MM.1S (cell line): ENCODE measurements at places on chromosomes 4 and X.

GRCh38 chr4:137278431-137278830, 253.9 kb downstream of the PCDH18 start:
- no peak overlapping the region for H3K27ac ChIP-seq
- no peaks in the 10 kb centered on the region for H3K4me1 ChIP-seq
- no peaks in the 10 kb centered on the region for H3K27me3 ChIP-seq

- no peak overlapping the region for H3K27ac ChIP-seq
- H3K4me1 ChIP-seq = no peaks in the 10 kb centered on the region
- H3K4me3 ChIP-seq = no peak overlapping the region
- no peaks in the 10 kb centered on the region for H3K27me3 ChIP-seq
- DNase-seq = no peak
These were observed 234.2 kb upstream of the TET2 start for GRCh38 chr4:104912518-104912917.

DNA sequence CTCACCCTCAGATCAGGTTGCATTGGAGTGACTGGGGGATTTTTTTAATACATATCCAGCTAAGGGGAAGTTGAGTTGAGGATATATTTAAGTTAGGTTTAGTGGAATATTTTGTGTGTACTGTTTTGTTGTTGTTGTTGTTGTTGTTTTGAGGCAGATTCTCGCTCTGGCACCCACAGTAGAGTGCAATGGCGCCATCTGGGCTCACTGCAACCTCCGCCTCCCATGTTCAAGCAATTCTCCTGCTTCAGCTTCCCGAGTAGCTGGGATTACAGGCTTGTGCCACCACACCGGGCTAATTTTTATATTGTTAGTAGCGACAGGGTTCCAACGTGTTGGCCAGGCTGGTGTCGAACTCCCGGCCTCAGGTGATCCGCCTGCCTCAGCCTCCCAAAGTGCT, 38.6 kb upstream of the ATP6AP2 start:
- H3K4me1 ChIP-seq = no peaks in the 10 kb centered on the region
- H3K4me3 ChIP-seq = no peak overlapping the region
- H3K27me3 ChIP-seq = no peaks in the 10 kb centered on the region
- no peak overlapping the region for H3K27ac ChIP-seq
- no peak for DNase-seq
- no peaks in the 10 kb centered on the region for H3K36me3 ChIP-seq

DNA sequence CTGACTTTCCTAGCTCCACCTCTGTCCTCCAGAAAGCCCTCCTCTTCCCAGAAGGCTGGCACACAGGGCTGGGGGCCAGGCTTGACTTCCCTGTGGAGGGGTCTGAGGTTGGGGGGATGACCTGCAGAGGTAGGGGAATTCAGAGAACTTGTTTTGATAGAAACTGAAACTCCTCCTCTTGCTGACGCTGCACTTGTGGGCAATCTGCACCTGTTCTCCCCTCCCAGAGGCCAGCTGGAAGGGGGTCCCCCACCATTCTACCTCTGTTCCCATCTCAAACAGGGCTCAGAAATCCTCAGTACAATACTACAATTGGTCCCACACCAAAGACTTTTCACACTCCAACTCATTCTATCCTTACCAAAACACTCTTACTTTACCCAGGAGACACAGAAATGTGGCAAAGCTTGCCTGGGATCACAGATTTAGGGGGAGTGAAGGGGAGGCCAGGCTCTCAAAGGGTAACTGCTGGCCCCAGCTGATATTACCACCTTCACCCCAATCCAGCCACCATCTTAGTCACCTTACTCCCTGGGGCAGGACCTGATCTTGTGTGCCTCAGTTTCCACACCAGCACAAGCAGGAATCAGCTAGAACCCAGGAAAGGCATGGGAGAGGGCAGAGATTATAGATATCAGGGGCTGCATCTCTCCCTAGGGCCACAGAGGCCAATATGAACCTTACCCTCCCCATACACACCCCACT, 18.5 kb downstream of the OTUD5 start:
- peaks cover 83% of the 10 kb centered on the region for H3K4me1 ChIP-seq
- no peaks in the 10 kb centered on the region for H3K27me3 ChIP-seq
- peak; percentile 96 for DNase-seq
- peak overlapping the region; percentile 39; the same call in 1 of the 2 replicates for H3K4me3 ChIP-seq
- H3K36me3 ChIP-seq = no peaks in the 10 kb centered on the region

DNA sequence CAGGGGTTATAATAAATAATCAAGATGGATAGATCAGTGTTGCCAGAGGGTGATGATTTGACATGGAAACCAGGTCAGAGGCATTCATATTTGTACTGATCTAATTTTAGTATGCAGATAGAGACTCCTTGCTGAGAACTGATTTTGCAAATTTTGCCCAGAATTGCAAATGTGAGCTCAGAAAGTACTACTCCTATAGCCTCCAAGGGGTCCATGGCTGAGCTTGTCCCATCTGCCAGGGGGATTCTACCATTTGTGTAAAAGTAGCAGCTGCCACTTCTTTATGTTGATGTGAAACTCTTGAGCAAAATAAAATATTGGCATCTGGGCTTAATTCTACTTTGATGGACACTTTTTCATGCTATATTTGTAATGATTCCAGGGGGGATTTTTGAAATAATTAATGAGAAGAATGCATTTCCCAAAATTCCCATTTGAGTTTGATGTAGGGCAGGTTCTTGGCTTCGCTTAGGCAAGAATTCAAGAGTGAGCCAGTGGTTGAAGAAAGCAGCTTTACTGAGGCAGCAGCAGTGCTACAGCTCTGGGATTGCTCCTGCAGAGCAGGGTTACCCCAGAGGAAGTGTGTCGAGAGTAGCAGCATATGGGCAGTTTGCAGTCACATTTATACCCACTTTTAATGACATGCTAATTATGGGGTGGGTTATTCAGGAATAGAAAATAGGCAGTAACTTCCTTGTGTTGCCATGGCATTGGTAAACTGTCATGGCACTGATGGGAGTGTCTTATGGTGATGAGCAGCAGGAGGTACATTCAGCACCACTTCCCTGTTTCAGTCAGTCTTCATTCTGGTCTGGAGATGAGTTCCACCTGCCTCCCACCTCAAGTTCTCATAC, 38.7 kb upstream of the DCLK2 start:
- H3K4me1 ChIP-seq = no peaks in the 10 kb centered on the region
- no peaks in the 10 kb centered on the region for H3K36me3 ChIP-seq
- H3K27me3 ChIP-seq = no peaks in the 10 kb centered on the region
- no peak for DNase-seq
- no peak overlapping the region for H3K27ac ChIP-seq

DNA sequence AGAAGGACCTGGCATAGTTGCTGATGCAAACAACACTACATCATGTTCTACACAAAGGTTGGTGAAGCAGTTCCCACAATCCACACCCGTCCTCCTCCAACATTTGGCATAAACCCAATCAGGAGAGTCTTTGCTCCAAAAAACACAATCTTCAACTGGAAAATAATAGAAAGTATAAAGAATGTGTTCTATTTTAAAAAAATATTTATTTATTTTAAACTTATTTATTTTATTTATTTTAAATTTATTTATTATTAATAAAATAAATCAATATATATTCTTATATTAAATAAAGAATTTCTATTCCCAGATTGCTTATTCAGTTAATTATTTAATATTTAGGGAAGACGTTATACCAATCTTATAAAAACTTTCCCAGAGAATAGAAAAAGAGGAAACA, 1753.7 kb upstream of the AGA start:
- H3K4me1 ChIP-seq = no peaks in the 10 kb centered on the region
- no peak overlapping the region for H3K27ac ChIP-seq
- H3K36me3 ChIP-seq = no peaks in the 10 kb centered on the region

- H3K36me3 ChIP-seq = no peaks in the 10 kb centered on the region
- H3K4me1 ChIP-seq = no peaks in the 10 kb centered on the region
- H3K27me3 ChIP-seq = no peaks in the 10 kb centered on the region
- DNase-seq = no peak
- H3K4me3 ChIP-seq = no peak overlapping the region
These were observed 94.7 kb downstream of the SLC2A9 start for GRCh38 chr4:9926586-9926985.

DNA sequence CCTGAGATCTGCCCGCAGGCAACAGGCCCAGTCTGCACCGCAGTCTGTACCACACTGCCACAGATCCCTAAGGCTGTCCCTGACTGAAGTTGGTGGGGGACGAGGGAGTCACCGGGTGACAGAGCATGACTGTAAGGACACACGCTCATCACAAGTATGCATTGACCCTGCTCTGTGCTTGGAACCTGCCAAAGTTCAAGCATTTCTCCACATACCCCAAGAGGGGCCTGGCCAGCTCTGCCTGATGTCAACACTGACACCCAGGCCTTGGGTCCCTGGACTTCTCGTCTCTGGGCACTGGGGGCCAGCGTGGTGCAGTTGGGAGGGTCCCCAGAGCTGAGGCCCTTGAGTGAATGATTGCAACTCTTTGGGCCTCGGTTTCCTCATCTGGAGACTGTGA, 7.9 kb downstream of the BLOC1S4 start:
- H3K36me3 ChIP-seq = no peaks in the 10 kb centered on the region
- no peak overlapping the region for H3K27ac ChIP-seq
- H3K27me3 ChIP-seq = 0 out of 2 replicates have a peak, but pooled peaks cover 1% of the 10 kb centered on the region
- no peak for DNase-seq

- H3K4me3 ChIP-seq = no peak overlapping the region
- H3K27me3 ChIP-seq = no peaks in the 10 kb centered on the region
- H3K27ac ChIP-seq = no peak overlapping the region
- H3K4me1 ChIP-seq = no peaks in the 10 kb centered on the region
- no peak for DNase-seq
These were observed 358.2 kb upstream of the NR3C2 start for GRCh38 chr4:148800336-148800885.

DNA sequence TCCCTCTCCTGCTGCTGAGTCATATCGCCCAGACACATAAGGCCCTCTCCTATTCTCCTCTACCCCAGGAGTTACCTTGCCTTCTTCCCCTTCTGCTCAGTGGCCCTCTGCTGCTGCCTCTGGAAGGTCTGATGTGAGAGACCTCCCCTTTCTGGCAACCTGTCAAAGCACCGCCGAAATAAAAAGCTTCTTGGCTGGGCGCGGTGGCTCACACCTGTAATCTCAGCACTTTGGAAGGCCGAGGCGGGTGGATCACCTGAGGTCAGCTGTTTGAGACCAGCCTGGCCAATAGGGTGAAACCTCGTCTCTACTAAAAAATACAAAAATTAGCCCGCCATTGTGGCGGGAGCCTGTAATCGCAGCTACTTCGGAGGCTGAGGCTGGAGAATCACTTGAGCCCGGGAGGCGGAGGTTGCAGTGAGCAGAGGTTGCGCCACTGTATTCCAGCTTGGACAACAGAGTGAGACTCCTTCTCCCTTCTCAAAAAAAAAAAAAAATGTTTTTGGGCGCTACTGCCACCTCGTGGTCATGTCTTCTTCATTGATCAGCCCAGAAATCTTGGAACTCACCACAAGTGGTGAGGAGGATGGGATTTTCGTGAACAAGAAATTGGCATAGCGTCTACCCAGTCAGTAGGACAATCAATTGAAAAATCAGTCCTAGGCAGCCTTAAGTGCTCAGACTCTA, 8.6 kb upstream of the ZXDA start:
- H3K27me3 ChIP-seq = no peaks in the 10 kb centered on the region
- H3K4me1 ChIP-seq = no peaks in the 10 kb centered on the region
- DNase-seq = peak; percentile 25
- H3K4me3 ChIP-seq = no peak overlapping the region; the same call in 1 of the 2 replicates

- no peak for DNase-seq
- no peaks in the 10 kb centered on the region for H3K4me1 ChIP-seq
- no peaks in the 10 kb centered on the region for H3K27me3 ChIP-seq
- H3K4me3 ChIP-seq = no peak overlapping the region
- no peak overlapping the region for H3K27ac ChIP-seq
These were observed 423.7 kb upstream of the TEX13C start for GRCh38 chrX:124895947-124896346.

DNA sequence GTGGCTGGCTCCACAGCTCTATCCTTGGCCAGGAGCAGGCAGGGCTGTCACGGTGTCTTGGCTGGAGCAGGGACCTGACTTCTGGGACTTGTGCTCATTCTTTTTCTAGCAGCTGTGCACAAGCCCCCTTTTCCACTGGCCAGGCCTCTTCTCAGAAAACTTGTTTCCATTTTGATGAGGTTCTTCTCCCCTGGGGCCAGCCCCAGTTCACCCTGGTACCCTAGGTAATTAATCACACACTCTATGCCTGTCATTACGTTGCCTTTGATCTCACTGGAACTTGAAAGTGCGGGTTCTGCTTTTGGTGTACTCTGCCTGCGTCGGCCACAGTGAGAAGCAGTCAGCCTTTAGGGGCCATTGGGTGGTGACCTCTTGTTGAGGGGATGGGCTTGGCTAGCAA, 26.6 kb downstream of the DRD5 start:
- no peak for DNase-seq
- no peak overlapping the region for H3K4me3 ChIP-seq
- 0 out of 2 replicates have a peak, but pooled peaks cover 4% of the 10 kb centered on the region for H3K27me3 ChIP-seq
- peaks cover 15% of the 10 kb centered on the region for H3K4me1 ChIP-seq
- H3K27ac ChIP-seq = no peak overlapping the region
